ENCODE measurements at places on chromosomes 5 and 9. TPM values are rescaled to one million over a fixed set of nuclear protein-coding genes. Genes with fewer than 3 reads are reported as not detected.
A peak's percentile ranks its signal among the peaks of the same experiment; 100 is the strongest.

DNA sequence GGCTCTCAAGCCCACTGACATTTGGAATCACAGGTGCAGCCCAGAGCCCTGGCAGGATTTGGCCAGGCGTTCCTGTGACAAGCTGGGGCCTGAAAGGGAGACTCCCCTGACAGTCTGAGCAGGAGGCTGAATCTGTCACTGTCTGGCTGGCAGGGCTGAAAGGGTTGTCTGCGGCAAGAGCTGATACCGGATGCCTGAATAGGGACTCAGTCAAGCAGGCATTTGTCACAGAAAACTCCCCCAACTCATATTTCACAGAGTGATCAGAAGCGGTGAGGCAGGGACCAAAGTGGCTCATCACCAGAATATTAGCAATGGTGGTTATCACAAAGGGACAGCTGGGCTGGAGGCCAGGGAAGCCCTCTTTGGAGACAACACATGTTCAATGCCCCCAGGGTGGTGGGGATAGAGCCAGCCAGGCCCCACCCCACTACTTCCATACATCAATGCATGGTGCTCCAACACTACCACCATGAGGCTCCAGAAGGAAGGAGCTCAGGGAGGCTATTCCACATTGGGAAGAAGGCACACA is 295.5 kb downstream of the DTWD2 start:
- no peak for DNase-seq

GRCh38 chr5:171888051-171888481 is 102.4 kb downstream of the SMIM23 start:
- DNase-seq, result no peak

GRCh38 chr5:32779754-32780415 is 68.8 kb downstream of the NPR3 start:
- DNase-seq, result no peak

DNA sequence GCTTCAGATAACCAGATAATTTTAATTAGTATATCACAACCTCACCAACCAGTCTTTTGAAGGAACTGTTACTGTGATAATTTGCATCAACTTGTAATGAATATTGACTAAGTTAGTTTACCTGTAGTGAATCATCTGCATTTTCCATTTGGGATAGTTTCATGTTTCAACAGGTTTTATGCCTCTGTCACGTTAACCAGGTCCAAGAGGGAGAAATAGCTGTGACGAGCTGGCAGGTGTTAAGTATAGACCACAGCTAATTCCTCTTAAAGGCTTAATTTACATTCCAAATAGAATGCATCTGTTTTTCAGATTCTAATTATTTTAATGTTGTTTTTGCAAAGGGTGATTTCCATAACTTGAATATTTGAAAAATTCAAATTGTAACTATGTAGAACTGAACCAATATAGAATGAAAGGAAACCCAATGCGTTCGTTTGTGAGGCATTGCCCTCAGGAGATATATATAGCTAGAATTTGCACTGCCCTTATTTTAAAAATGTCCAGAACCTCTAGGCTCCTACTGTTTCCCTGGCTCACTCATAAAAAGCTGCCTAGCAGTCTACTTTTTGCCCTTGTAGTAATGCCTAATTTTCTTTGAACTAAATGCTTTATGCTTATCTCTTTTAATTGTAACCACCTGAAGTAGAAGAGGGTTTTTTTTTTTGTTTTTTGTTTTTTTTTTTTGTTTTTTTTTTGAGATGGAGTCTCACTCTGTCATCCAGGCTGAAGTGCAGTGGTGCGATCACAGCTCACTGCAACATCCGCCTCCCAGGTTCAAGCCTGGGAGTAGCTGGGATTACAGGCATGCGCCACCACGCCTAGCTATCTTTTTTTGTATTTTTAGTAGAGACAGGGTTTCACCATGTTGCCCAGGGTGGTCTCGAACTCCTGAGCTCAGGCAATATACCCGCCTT is 270.5 kb downstream of the SMARCA2 start:
- no peak for DNase-seq

SEMA4D gene
- 0.56 TPM for total RNA-seq

NSMF gene
- total RNA-seq, result 7.7 TPM

DNA sequence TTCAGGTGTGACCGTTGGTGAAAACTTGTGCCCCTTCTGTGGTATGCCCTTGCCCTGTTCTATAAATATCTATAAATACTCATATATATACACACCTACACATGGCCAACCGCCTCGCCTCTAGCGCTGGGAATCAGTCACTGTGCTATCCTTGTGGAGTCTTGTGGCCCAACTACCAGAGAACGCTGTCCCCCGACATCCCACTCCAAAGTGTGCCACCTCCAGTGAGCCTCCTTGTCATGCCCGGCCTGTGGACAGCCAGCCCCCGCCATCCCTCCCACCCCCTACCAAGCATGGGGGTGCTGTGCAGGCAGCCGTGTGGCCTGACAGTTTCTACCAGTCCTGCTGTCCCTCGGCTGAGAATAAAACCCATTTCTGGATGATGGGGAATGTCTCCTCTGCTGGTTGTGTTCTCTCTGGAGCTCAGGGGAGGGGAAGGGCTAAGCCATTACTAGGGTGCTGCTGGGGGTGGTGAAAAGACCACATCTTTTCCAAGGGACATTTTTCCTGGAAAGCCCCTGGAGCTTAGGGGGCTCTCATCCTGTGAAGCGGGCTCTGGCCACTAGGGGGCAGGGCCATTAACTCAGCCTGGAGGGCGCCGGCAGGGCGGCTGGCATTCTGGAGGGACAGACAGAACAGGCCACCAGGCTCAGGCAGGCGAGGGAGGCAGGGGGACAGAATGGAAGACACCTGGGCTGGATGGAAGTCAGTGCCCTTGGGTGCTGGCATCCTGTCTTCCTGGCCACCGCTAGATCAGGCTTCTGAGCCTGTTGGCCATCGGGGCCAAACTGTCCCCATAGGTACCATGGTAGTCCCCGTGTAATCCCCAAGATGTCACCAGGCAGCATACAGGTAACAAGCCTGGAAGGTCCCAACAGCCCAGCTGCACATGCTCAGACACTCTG is 20.7 kb downstream of the GOLGA2 start:
- DNase-seq, result peak; percentile 32

DNA sequence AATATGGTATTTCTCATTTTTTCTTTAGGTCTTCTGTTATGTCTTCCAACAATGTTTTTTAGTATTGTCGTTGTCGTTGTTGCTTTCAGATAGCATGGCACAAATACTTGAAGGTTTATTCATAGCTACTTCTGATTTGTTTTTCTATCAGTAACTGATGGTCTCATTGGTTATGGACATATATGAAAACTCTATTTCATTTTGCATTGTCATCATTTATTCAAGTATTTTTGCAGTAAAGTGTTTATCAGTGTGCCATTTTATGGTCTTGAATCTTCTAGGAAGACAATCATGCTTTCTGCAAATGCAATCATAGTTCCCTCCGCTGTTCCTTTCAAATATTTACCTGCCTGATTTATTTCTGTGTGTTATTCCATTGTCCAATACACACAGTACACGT is 44.0 kb upstream of the PRUNE2 start:
- DNase-seq, result no peak

ARHGEF37 gene
- 0.28 TPM for total RNA-seq

ZNG1E gene
- 7.9 TPM for total RNA-seq

Data from IMR-90 (cell line).